ENCODE measurements at places on chromosomes 5 and 9. TPM values are rescaled to one million over a fixed set of nuclear protein-coding genes. Genes with fewer than 3 reads are reported as not detected.

The MSX2 gene
- 5.9 TPM for total RNA-seq

The SPINK7 gene
- total RNA-seq: not detected

The OR1J2 gene
- not detected for total RNA-seq

The CDH6 gene
- total RNA-seq: 0.05 TPM

The SLC1A3 gene
- not detected for total RNA-seq

The LCN1 gene
- total RNA-seq: not detected

The RAB3C gene
- not detected for total RNA-seq

The ABLIM3 gene
- total RNA-seq: 8.4 TPM

The DAB2 gene
- 9.0 TPM for total RNA-seq

Measured in A549 treated with RU486 at 1 μM for 4 hours (cell line).